ENCODE measurements at places on chromosomes 12 and 14.

DNA sequence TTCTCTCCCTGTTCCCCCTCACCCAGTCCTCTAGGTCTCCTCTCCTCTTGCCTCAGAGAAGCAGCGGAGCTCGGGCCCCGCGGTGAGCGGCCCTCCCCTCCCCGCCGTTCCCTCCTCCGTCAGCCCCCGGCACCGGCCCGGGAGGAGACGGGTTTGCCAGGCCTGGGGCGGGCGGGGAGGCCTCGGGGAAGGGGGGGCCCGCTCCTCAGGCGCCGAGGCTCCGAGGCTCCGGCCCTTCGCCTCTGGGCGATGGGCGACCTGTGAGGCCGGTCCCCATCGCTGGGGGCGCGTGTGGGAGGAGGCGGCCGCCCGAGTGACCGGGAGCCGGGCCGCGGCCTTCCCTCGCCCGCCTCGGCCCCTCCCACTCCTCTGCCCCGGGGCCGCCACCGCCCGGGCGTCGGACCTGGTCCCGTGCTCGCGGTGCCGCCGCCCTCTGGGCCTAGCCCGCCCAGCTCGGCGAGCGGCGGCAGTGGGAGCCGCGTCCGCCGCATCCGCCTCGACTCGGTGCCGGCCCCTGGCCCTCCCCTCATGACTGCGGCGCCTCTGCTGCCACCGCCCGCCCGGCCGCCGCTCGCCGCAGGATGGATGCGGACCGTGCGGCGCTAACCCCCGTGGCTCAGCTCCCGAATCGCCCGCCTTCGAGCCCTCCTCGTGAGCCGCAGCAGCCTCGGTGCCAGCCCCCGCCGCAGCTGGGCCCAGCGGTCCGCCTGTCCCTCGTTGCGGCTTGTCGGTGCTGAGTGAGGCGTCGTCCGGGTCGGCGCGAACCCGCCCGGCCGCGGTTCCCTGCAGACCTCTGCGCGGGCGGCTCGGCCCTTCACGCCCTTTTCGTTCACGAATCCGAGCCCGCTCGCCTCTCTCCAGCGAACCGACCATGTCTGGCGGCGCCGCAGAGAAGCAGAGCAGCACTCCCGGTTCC is 574 bp downstream of the WNK1 start:
- peak; percentile 8 for DNase-seq

DNA sequence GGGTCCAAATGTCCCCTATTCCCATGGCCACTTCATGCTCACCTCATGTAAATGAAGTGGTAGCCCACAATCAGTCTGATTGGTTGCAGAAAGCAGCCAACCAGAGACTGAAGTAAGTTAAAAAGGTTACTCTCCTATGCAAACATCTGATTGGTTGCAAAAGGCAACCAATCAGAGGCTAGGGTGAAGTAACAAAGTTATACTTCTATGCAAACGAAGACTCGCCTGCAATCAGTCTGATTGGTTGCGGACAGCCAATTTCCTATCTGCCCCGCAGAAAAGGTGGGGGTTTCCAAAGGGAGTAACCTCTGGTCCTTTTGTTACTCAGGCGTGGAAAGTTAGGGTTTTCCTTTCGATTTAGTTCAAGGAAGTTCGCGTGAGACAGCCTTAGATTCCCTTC is 208.1 kb upstream of the NEDD1 start:
- DNase-seq = no peak

- DNase-seq = no peak
Measured at GRCh38 chr12:115227137-115227615, 543.2 kb upstream of the TBX3 start.

DNA sequence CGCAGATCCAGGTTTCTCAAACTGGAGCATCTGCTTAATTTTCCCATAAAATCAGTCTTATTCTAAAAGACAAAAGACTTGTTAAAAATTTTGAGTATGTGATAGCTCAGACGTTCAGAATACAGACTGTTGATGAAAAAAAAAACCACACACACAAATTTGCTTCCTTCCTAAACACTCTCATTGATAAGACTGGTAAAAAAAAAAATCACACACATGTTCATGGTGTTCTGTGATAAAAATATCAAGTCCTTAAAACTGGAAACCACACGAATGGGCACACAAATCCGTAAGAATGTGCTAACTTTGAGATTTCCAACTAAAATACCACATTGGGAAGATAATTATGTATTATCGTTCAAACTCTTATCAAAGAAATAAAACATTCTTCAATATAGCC is 6.7 kb upstream of the ARID4A start:
- DNase-seq = no peak

DNA sequence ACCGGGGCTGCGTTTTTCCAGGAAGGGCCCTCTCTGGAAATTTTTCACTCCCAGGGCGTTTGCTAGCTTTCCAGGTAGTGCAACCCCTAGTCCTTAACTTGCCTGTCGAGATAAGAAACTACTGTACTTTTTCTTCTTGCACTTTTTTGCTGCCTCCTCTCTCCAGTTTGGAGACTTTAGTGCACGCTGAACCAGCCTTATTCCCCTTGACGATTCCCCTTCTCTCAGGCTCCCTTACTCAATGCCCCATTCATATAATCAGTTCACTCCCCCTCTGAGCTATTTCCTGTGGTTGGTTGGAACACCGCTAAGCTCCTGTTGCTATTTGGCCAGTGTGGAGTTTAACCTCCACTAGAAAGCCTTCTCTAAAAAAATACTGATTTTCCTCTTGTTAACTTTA is 682 bp downstream of the CREBL2 start:
- no peak for DNase-seq
